ENCODE measurements at places on chromosomes 2 and 18.

- no peak for DNase-seq
Observed at GRCh38 chr2:134555411-134555810, 163.4 kb downstream of the TMEM163 start.

- no peak for DNase-seq
Observed at GRCh38 chr2:187982668-187983067, 309.0 kb upstream of the GULP1 start.

GRCh38 chr2:220147161-220148038, 520.0 kb downstream of the SLC4A3 start:
- DNase-seq: no peak

DNA sequence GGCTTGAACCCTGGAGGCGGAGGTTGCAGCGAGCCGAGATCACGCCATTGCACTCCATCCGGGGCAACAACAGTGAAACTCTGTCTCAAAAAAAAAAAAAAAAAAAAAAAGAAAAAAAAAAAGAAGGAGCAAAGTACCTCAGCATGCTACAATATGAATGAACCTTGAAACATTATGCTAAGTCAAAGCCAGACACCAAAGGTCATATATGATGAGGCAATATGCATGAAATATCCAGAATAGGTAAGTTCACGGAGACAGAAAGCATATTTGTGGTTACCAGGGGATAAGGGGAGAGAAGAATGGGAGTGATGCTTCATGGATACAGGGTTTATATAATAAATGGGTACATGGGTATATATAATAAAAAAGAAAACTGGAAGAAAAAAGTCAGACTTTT, 93.3 kb downstream of the PRELID3A start:
- DNase-seq: no peak

GRCh38 chr2:689877-690510, 12.8 kb upstream of the TMEM18 start:
- DNase-seq: no peak

All from CD4-positive, alpha-beta T cell treated with Interleukin-15 for 1 hour (primary cell).